ENCODE measurements at places on chromosomes 4 and X.

DNA sequence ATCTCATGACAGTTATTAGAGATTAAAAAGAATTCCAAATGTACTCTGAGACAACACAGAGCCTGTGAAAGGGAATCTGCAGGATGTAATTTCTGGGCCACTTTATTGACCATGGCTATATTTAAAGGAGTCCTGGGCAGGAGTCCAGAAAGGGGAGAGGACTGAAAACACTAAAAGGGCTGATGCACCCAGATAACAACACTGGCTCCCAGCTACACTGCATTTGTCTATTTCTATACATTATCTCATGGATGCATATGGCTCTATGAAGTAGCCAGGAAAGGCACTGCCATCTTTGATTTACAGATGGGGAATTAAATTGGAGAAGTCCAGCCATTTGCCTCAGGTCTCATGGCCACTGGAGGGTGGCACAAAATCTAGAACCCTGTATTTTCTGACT is 56.0 kb downstream of the MED28 start:
- no peak for DNase-seq

DNA sequence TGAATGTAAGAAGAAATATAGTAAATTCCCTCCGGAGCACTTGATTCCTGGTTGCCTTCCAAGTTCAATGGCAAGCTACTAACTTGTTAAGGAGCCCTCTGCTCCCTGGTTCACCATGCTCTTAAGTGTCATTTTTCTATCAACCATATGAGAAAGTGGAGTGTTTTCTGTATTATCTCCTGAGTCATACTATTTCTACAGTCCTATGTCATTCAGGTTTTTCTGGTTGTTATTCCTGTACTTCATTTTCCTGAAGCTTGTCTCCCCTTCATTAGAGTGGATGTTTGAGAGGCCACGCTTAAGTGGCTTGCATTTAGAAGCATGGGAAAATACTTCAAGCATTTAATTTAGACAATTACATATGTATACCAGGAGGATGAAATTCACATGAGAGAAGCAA is 14.7 kb upstream of the EPGN start:
- DNase-seq, result no peak

DNA sequence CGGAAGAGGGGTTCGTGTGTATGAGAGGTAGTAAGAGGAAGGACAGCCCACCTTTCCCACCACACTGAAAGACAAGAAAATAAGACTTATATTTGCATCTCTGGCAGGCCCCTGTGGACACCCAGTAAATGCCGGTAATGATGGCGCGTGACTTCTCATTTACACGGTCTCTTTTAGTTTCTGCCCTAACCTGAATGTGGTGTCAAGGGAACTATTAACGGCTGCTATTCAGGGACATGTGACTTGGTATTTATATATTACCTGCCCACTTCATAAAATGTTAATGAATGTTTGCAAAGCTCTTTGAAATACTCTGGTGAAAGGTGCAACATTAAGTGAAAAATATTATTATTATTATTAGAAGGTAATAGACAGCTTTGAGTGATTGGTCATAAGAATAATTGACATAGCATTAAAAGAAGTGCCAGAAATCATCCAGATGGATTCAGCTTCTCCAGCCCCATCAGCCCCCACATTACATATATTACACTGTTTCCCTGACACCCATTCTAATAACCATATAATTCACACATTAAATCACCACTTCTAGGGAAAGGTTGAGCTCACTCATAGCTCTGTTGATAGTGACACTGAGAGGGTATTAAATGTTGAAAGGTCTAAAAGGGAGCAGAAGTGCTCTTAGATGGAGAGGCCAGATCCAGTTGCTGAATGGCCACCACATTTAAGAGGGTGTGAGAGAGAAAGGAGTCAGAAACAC is 83.0 kb upstream of the BEND4 start:
- no peak for DNase-seq

DNA sequence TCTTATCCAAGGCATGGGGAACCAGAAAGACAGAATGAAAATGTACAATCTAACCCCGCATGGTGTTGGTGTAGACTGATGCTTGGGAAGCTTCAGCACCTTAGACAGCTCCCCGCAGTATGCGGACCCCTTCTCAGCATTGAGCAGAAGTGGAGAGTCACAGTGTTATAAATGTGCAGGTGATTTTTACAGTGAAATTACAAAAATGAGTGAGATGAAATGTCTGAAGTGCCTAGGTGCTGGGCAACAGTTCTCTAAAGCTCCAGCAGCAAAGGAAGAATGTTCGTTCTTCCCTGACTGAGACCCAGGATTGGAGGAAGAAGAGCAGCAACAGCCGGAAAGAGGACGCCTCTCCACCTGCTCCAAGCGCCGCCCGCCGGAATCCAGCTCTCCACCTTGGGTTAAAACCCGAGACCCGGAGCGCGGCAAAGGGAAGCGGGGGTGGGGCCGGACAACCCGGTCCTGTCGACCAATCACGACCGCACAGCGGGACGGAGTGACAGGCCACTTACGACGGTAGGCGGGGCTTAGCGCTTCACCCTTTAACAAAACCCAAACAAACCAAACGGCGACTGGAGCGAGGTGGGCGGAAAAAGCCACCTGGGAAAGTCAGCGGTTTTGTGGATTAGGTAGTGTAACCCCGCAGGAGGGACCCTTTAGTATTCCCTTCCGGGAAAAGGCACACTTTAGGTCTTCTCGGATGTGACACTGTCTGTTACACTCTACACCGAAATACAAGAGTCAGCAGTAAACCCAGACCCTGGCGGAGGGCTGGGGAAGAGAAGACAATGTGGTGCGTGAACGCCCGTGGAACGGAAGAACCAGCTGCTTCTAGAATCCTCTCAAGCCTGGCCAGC is at the start of gene GLRA3:
GLRA3 (minus strand) TSS at position 403 of the 857 bp plus-strand sequence. CDS start 436 bp downstream, outside the sequence.
- DNase-seq, result peak; percentile 76

- DNase-seq, result no peak
Measured at GRCh38 chr4:123788577-123788976, 392.0 kb downstream of the SPRY1 start.
